ENCODE measurements at places on chromosomes 16 and 17.

DNA sequence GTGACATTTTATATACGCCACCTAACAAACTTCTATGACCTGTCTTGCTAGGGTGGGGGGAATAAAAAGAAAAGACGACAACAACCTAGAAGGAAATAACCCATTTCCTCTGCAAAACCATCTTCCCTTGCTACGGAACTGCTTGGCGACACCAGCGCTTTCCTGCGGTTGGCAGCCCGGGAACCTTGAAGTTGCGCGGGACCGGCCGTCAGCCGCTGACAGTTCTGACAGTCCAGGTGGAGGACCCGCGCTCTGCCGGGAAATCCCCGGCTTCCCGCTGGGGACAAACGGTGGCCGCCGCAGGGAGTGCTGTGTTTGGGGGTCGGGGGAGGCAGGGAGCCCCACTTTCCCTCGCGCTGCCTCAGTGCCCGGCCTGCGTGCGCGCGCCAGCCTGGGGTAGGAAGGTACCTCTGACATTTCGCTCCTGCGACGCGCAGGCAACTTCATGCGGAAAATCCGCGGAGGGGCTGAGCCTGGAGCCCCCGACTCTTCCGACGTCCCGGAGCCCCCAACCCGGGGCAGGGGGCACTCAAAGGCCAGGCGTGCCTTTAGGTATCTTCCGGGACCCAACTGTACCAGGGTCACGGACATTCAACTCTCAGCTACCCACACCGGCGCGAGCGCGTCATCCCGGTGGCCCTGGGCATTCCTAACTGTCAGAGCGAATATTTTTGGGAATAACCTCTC lies 516 bp downstream of the SLC16A6 start:
- no peak for DNase-seq

- no peak for DNase-seq
These were observed 151.8 kb downstream of the RPTOR start for GRCh38 chr17:80696456-80696855.

- DNase-seq = no peak
These were observed 56.6 kb downstream of the ESRP2 start for GRCh38 chr16:68179196-68179795.

GRCh38 chr17:17647524-17648178 lies 33.6 kb upstream of the RAI1 start:
- no peak for DNase-seq

DNA sequence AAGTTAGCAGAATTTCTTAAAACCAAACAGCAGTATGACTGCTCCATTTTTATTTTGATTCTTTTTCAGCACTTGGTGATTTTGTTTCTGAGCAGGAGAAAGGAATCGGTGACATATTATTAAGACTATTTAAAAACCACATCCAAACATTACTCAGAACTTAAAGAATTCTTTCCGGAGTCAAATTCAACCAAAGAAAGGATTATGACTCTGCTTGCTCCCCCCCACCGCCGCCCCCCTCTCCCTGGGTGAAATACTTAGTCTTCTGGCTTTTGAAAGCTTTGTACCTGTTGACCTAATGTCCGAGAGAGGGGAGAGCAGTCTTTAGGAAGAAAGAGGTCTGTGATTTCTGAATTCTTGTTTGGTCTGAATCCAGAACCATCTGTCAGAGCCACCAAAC lies 17.9 kb upstream of the COL1A1 start:
- DNase-seq = no peak

GRCh38 chr16:9002042-9002441 lies 38.3 kb upstream of the USP7 start:
- DNase-seq = no peak

Measured in suprapubic skin (tissue), 4 donors.